ENCODE measurements at places on chromosomes 7 and 10.

DNA sequence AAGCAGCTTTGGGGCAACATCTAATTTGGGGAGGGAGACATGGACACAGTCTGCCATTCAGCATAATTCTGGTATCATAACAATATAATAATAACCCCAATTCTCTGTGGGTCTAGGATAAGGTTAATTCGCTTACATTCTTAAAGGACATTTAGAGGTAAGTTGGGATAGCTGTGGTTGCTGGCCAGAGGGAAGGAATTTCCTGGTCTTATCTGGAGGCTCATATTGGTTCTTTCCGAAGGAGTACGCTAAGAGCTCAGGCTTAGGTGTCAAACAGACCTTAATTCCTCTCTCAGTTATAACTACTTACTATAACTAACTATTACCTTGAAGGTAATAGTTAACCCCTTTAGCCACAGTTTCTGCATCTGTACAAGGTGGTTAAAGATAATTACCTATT is 68.8 kb downstream of the SPAG6 start:
- DNase-seq = no peak

DNA sequence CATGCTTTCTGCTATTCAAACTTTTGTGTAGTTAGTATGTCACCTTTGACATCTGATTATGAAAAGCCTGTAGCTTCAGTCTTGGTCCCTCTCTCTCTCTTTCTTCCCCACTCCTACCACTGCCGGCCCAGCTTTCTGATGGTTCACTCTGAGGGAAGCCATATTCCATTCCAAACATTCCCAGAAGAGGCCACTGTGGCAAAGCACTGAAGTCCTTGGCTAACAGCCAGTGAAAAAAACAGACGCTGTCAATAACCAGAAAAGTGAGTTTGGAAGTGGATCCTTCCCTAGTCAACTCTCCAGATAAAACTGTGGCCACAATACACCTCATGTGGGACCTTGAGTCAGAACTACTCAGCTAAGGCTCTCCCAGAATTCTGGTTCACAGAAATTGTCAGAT is 950.7 kb upstream of the PHF14 start:
- no peak for DNase-seq

DNA sequence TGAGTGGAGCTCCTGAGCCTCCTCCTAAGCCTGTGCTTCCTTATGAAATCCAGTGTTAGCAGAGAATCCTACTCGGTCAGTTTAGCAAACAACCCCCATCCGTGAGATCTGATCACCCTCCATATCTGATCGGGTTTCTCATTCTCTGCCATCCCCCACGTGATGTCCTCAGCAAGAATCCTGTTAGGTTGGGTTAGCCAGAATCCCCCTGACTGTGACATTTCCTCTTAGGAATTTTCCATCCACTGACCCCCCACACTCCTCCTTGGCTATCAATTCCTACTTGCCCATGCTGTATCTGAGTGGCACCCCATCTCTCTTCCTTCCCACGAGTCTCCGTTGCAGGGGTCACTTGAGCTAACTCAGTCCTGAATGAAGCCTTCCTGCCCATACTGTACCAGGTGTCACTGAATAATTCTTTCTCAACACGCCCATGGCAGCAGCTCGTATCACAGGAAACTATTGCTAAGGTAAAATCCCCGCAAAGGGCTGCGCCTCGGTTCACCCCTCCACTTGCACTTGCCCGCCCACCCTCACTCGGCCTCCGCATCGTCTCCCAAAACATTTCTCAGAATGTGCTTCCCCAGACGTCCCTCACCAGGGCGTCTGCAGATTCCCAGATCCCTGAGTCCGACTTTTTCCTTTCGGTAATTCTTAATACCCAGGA is 44.1 kb downstream of the MYOF start:
- no peak for DNase-seq

DNA sequence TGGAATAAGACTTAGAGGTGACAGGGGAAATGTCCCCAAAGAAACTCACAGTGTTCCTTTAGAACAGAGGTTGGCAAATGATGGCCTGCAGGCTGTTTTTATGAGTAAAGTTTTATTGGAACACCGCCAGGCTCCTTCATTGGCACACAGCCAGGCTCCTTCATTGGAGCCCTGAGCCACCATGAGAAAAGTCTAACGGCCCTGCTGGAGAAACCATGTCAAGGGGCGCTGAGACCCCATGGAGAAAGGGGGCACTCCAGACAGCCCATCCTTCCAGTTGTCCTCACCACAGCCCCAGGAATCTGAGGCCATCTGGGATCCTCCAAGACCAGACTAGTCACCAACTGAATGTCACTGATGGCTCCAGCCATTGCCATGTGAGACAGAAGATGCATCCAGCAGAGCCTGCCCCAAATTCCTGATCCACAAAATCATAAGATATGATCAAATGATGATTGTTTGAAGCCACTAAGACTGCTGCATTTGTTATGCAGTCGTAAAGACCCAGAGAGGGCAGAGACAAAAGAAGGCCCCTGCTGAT is 88.2 kb upstream of the GPR26 start:
- DNase-seq = no peak
